Hair follicular keratinocyte (primary cell): ENCODE measurements at places on chromosomes 7 and 10. TPM values are rescaled to one million over a fixed set of nuclear protein-coding genes. Genes with fewer than 3 reads are reported as not detected.

The DGKB gene
- total RNA-seq, result not detected in 2 replicates

The LEP gene
- 0.04 and 0.23 TPM in 2 replicates for total RNA-seq

The ELAPOR2 gene
- total RNA-seq, result 3.2 and 5.9 TPM in 2 replicates

The HEPACAM2 gene
- total RNA-seq, result not detected in 2 replicates

The FZD1 gene
- total RNA-seq, result 2.5 and 4.1 TPM in 2 replicates

The CDNF gene
- total RNA-seq, result 0.11 and 0.47 TPM in 2 replicates

The LRGUK gene
- 0.04 TPM in 1 of 2 replicates, not detected in the other for total RNA-seq

The HSPA12A gene
- 3.7 and 7.1 TPM in 2 replicates for total RNA-seq

The TEX36 gene
- not detected in 2 replicates for total RNA-seq

The SFTPA1 gene
- total RNA-seq, result not detected in 2 replicates

The SLC26A3 gene
- total RNA-seq, result not detected in 2 replicates

The SRI gene
- total RNA-seq, result 116 and 156 TPM in 2 replicates

The BTBD16 gene
- 0.15 and 0.47 TPM in 2 replicates for total RNA-seq

The SSC4D gene
- total RNA-seq, result 0.87 and 4.1 TPM in 2 replicates

The LMTK2 gene
- total RNA-seq, result 7.6 and 9.0 TPM in 2 replicates

The TAS2R16 gene
- total RNA-seq, result not detected in 2 replicates

The UBE2D4 gene
- total RNA-seq, result 4.9 and 13.4 TPM in 2 replicates

The CLCN1 gene
- 0.08 TPM in 1 of 2 replicates, not detected in the other for total RNA-seq

The FAM25C gene
- total RNA-seq, result 14.0 TPM in 1 of 2 replicates, not detected in the other

The ZWINT gene
- 16.9 and 54.8 TPM in 2 replicates for total RNA-seq

The MMP21 gene
- not detected in 2 replicates for total RNA-seq

The DMBT1 gene
- 0.08 and 0.27 TPM in 2 replicates for total RNA-seq

The ENTPD7 gene
- total RNA-seq, result 11.5 and 13.4 TPM in 2 replicates

The NAT16 gene
- not detected in 2 replicates for total RNA-seq

The FAM185A gene
- 7.1 and 8.2 TPM in 2 replicates for total RNA-seq

The CADPS2 gene
- total RNA-seq, result 1.1 and 3.4 TPM in 2 replicates

The SLC29A3 gene
- 0.49 and 0.62 TPM in 2 replicates for total RNA-seq

The CYP26C1 gene
- total RNA-seq, result not detected in 2 replicates

The FXYD4 gene
- total RNA-seq, result not detected in 2 replicates

The STK31 gene
- total RNA-seq, result not detected in 2 replicates

The SPDYE2 gene
- not detected in 2 replicates for total RNA-seq

The BAG3 gene
- total RNA-seq, result 58.0 and 72.6 TPM in 2 replicates

The LLCFC1 gene
- not detected in 2 replicates for total RNA-seq

The ZSCAN25 gene
- 5.6 and 10.6 TPM in 2 replicates for total RNA-seq

The DDX50 gene
- total RNA-seq, result 40.9 and 41.7 TPM in 2 replicates

The ZDHHC6 gene
- 17.7 and 27.6 TPM in 2 replicates for total RNA-seq

The FOXK1 gene
- total RNA-seq, result 21.0 and 24.8 TPM in 2 replicates

The OGDHL gene
- 0.84 and 1.2 TPM in 2 replicates for total RNA-seq

The FFAR4 gene
- total RNA-seq, result not detected in 2 replicates

The C10orf105 gene
- not detected in 2 replicates for total RNA-seq

The NME8 gene
- not detected in 2 replicates for total RNA-seq

The LRRC18 gene
- not detected in 2 replicates for total RNA-seq

The KIF20B gene
- total RNA-seq, result 9.6 and 20.9 TPM in 2 replicates

The CCDC172 gene
- total RNA-seq, result not detected in 2 replicates

The ZNF727 gene
- total RNA-seq, result 0.23 TPM in 1 of 2 replicates, not detected in the other

The NODAL gene
- total RNA-seq, result 0.23 and 0.38 TPM in 2 replicates

The EN2 gene
- not detected in 2 replicates for total RNA-seq

The TDRD1 gene
- 0.31 and 0.76 TPM in 2 replicates for total RNA-seq

The PCLO gene
- 2.0 and 4.1 TPM in 2 replicates for total RNA-seq

The SKIDA1 gene
- total RNA-seq, result 0.04 TPM in 1 of 2 replicates, not detected in the other

The HOXA7 gene
- total RNA-seq, result 2.4 and 3.6 TPM in 2 replicates

The PROSER2 gene
- total RNA-seq, result 64.3 and 75.9 TPM in 2 replicates

The BEND7 gene
- total RNA-seq, result 2.9 and 4.2 TPM in 2 replicates

The CDHR1 gene
- total RNA-seq, result 1.9 and 3.0 TPM in 2 replicates

The LIPF gene
- total RNA-seq, result not detected in 2 replicates

The PDAP1 gene
- total RNA-seq, result 102 and 201 TPM in 2 replicates
